ENCODE measurements at places on chromosomes 5 and 9. TPM values are rescaled to one million over a fixed set of nuclear protein-coding genes. Genes with fewer than 3 reads are reported as not detected.

Gene IL7R
- polyA plus RNA-seq, result 15.1 TPM

Gene ACSL6
- polyA plus RNA-seq, result 0.11 TPM

Gene FIBCD1
- polyA plus RNA-seq, result not detected

Gene PHF24
- 0.06 TPM for polyA plus RNA-seq

Gene SPATA31C1
- polyA plus RNA-seq, result not detected

Gene FBP2
- not detected for polyA plus RNA-seq

Gene DMRT3
- polyA plus RNA-seq, result not detected

Gene CAVIN4
- polyA plus RNA-seq, result not detected

Gene TTLL11
- polyA plus RNA-seq, result 6.0 TPM

Gene SPATA31D1
- polyA plus RNA-seq, result not detected

Gene OTULINL
- 1.2 TPM for polyA plus RNA-seq

Gene SPINK4
- not detected for polyA plus RNA-seq

Gene FAF2
- 11.1 TPM for polyA plus RNA-seq

Gene HEMGN
- 0.44 TPM for polyA plus RNA-seq

Gene STC2
- not detected for polyA plus RNA-seq

Gene AP3B1
- 23.0 TPM for polyA plus RNA-seq

Gene SPEF2
- not detected for polyA plus RNA-seq

Gene POU5F2
- 0.08 TPM for polyA plus RNA-seq

Gene GRM6
- not detected for polyA plus RNA-seq

Gene HSPB3
- polyA plus RNA-seq, result not detected

Gene ENC1
- 2.7 TPM for polyA plus RNA-seq

Gene IL13
- polyA plus RNA-seq, result not detected

Gene TMOD1
- 2.8 TPM for polyA plus RNA-seq

Gene CD274
- 0.35 TPM for polyA plus RNA-seq

Gene HMMR
- polyA plus RNA-seq, result not detected

Gene TMEM232
- polyA plus RNA-seq, result not detected

Gene HRH2
- polyA plus RNA-seq, result 0.49 TPM

Gene CARTPT
- polyA plus RNA-seq, result not detected

Gene ACTBL2
- polyA plus RNA-seq, result not detected

Gene MYOZ3
- polyA plus RNA-seq, result not detected

Gene NELFB
- polyA plus RNA-seq, result 34.2 TPM

Gene EPB41L4A
- polyA plus RNA-seq, result 2.1 TPM

Gene CDH9
- not detected for polyA plus RNA-seq

Gene ANKRD34B
- polyA plus RNA-seq, result not detected

Gene TEX10
- 17.5 TPM for polyA plus RNA-seq

Gene MAMDC2
- not detected for polyA plus RNA-seq

Gene ACOT12
- polyA plus RNA-seq, result not detected

Gene NREP
- polyA plus RNA-seq, result 5.3 TPM

Gene SLC22A4
- polyA plus RNA-seq, result not detected

Gene TMEM174
- not detected for polyA plus RNA-seq

Gene LMNB1
- polyA plus RNA-seq, result 8.4 TPM

Gene KIF24
- polyA plus RNA-seq, result not detected

Gene OR1Q1
- not detected for polyA plus RNA-seq

Gene IL31RA
- polyA plus RNA-seq, result not detected

Gene MUSK
- not detected for polyA plus RNA-seq

Gene NME5
- not detected for polyA plus RNA-seq

Gene NAIP
- 2.1 TPM for polyA plus RNA-seq

Gene PROB1
- polyA plus RNA-seq, result 1.5 TPM
